ENCODE measurements at places on chromosomes 12 and 14.

GRCh38 chr12:18363321-18363720, 102.0 kb downstream of the PIK3C2G start:
- DNase-seq: no peak

GRCh38 chr12:68958322-68958721, 25.4 kb upstream of the CPM start:
- DNase-seq: no peak

DNA sequence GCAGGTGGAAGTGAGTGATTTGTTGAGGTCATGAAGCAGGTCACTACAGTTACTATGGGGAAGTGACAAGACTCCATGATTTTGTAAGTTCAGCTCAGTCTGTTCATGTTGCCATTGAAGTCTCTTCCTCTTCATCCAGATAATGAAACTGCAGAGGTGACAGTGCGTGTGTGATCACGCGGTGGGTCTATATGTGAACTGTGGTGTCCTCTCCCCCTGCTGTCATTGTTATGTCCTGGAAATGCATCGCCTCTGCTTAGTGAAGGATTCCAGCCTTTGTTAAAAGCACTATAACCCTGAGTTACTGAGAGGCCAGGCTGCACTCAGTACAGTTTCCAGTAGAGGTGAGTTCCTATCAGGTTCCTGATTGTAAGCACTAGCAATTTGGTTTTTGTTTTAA, 216.2 kb upstream of the RMST start:
- no peak for DNase-seq

- DNase-seq: no peak
Measured at GRCh38 chr12:41520869-41521268, 332.7 kb downstream of the PDZRN4 start.

DNA sequence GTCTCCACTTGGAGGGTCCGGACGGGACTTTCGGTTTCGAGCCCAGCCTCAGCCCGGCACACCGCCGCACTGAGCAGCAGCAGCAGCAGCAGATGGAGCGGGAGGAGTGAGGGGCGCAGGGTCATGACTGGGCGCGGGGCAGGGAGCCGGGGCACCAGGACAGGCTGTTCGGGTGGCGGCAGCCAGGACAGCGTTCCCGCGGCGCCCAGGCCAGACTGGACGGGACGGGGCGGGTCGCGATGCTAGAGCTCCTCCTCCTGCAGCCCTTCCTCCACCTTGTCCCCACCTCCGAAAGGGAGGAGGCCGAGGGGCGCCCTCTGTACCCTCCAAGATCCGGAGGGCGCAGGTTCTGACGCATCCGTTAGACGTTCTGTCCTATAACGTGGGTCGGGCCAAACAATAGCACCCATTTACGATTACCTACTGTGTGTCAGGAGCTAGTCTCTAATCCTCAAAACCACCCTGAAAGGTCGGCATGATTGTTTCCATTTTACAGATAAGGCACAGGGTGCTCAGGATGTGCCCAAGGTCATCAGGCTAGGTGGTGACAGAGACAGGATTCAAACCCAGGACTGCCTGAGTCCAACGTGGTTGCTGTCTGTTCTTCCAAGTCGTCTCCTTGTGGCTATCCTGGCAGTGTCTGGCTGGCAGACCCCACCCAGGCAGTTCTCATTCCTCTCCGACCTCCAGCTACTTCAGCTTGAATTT, at the start of gene FKBP11:
FKBP11 (minus strand) TSS at position 189 of the 708 bp plus-strand sequence; CDS start at position 125, 64 bp downstream.
- DNase-seq: no peak

DNA sequence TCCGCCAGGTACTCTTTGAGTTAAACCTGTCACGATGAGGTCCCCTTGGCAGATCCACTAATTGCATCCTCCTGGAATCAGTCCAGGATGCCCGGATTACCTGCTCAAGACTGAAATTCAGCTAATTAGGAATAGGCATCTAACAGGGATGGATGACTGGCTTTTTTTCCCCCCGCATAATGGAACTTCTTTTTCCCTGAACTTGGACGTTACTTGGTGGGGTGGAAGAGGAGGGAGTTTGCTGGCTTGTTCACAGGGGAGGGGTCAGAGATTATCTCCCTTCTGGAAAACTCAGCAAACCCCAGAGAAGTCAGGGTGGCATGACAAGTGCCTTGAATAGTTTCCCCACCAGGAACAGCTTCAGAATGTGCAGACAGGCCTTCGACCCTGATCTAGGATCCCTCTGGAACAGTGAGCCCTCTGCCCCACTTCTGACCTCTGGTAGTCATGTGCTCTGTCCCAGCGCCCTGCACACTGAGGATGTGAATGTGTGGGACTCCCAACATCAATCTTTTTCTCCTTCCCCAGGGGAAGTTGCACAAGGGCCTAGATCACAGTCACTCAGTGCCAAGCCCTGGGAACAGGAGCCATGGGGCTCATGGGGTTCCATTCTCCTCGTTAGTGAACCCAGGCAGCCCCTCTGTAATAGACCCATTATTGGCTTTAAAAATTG, 142.5 kb downstream of the SMOC1 start:
- DNase-seq: no peak

DNA sequence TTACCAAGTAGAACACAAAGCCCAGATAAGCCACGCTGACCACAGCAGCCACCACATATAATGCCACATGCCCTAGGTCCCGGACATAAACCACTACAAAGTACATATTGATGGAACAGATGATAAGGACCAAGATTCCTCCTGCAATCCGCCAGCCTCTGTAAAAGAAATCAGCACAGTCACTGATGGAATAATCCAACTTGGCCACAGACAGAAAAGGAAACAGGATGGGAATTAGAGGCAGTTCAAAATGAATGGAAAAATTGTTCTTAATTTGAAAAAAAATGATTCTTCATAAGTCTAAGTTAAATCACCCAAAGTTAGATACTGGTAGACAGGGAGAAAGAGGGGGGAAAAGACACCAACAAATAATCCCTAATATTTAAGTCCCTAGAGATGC, 35.4 kb downstream of the SLC11A2 start:
- no peak for DNase-seq

- no peak for DNase-seq
Measured at GRCh38 chr12:48979602-48980388, 1.7 kb downstream of the WNT1 start.

- no peak for DNase-seq
Measured at GRCh38 chr12:19518209-19518608, 78.9 kb downstream of the AEBP2 start.

- no peak for DNase-seq
Measured at GRCh38 chr12:94643606-94644005, 6.8 kb downstream of the TMCC3 start.

All from caudate nucleus (tissue), 63 donors.